Effector CD4-positive, alpha-beta T cell (primary cell): ENCODE measurements at places on chromosomes 2 and 18.

- DNase-seq = no peak
Observed at GRCh38 chr2:11281186-11281585, 63.2 kb downstream of the ROCK2 start.

DNA sequence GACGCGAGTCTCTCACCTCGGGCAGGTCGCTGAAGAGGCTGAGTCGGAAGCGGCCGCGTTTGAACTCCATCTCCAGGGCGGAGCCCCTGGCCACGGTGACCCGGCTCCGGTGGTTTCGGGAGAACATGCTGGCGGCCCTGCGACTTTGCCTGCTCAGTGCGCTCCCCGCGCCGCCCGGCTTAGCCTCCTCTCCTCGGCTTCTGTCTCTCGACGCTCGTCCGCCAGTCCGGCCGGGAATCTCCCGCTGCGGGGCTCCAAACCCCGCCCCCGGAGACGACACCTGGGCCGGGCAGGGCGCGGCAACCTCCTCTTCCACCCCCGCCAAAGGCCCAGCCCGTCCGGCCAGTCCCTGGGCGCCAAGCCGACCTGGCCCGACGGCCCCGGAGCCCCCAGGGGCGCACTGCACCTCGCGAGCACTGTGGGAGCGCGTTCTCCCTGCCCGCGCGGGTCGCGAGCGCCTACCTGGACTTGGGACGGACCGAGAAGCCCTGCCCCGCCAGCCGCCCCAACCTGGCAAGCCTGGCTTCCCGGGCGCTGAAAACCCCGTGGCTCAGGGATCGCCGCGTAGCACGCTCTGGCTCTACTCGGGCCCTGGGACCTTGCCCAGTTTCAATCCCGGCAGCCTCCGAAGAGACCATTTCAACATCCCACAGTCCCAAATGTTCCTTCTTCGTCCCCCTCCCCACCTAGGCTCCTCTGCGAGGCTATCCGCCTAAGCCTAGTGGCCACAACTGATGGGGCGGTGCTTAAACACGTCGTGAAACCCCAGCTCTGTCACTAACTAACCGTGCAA is at the start of gene RTKN:
Gene RTKN (minus strand): TSS at position 248 of the 793 bp plus-strand sequence. CDS start 121 bp downstream, at position 127.
- no peak for DNase-seq

- no peak for DNase-seq
Observed at GRCh38 chr2:239310401-239311061, 90.3 kb downstream of the HDAC4 start.

DNA sequence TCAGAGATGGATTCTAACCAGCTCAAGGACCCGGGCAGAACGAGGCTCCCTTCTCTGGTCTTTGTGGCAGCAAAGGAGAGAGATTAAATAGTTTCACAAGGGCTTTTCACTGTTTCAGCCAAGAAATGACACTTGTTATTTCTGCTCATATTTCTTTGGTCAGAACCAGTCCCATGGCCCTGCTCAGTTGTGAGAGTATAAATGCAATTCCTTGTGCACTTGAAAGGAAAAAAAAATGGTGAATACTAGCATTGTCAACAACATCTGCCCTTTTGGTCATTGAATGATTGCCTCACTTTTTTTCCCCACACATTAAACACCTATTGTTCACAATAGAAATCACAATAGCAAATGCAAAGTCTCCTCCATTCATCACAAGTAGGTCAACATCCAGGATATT is 104.4 kb downstream of the RDH14 start:
- DNase-seq = no peak

- no peak for DNase-seq
Observed at GRCh38 chr2:58039170-58039611, 7.4 kb upstream of the VRK2 start.

- DNase-seq = no peak
Observed at GRCh38 chr2:36415381-36416022, 59.9 kb downstream of the CRIM1 start.

- DNase-seq = no peak
Observed at GRCh38 chr2:198314559-198315153, 510.3 kb downstream of the PLCL1 start.

DNA sequence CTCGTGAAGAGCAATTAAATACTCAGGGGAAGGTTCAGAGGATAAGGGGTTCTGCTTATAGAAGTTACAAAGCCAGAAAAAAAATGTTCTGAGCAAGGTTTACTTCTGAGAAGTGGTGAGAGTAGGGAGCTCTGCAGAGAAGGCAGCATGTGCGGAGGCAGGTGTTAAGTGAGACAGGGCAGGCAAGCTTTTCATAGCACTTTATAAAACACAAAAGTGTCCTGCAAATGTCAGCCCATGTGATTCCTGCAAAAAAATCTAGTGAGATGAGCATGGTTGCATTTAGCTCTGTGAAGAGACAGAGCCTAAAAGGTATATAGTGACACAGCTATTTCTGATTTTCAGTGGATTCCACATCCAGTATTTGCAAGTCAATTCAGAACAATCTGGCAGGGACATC is 223.8 kb upstream of the SYT4 start:
- no peak for DNase-seq

DNA sequence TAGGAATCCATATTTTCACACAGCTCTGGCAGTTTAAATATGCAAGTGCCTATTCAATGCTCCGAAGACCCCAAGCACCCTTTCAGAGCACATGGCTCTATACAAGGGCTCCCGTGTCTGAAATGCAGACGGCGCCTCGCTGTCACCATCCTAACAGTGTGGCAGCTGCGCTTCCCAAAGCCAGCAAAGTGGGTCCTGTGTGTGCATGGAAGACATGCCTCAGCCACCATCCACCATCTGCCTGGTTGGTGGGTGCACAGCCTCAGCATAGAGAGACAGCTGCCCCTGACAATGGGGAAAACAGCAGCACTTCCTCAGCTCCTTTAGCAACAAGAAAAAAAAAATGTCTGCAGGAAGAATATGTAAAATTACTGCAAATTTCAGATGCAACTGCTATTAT is 218.1 kb downstream of the SP3 start:
- DNase-seq = no peak

- DNase-seq = no peak
Observed at GRCh38 chr2:177983183-177983788, 89.3 kb downstream of the PDE11A start.

DNA sequence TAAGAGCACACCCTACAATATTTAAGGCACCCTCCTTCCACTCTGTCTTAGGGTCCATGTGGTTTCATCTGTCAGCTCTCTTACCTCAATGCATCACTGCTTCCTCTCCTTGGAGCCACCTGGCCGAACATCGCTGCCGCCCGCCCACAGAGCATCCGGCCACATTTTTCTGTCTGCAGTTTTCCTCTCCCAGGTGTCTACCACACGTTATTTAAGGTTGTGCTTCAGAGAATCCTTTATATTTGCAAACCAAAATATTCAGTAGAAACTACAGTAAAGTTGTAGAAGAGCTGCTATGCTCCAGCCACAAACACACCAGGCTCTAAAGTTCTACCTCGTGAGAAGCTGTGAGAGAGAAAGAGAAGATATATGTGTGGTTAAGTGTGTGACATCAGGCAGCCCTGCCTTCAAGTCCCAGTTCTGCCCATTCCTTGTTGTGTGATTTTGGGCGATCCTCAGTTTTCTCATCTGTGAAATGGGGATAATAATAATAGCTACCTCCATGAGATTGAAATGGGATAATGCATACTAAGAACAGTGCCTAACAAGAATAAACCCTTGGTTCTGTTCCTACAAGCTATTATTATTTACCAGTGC is 4.9 kb upstream of the STK17B start:
- peak; percentile 79 for DNase-seq

DNA sequence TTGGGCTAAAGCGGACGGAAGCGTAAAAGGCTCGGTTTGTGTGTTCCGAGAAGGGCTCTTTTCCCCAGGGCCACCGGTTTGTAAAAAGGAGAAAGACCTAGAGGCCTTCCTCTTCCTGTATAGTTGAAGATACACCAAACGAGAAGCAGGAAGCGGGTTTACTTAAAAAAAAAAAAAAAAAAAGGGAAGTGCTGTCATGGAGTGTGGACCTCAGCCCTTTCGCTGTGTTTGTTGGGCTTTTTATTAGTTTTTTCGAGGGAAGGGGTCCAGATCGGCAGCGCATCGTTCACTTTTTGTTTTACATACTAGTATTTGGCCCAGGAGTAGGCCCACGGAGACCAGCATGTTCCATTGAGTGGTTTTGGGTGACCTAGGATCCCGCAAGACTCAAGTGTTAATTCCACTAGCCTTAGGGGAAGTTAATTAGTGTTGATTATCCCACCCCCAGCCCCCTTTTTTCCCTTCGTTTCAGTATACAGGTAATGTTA is 676 bp downstream of the ACTR2 start:
- DNase-seq = no peak

DNA sequence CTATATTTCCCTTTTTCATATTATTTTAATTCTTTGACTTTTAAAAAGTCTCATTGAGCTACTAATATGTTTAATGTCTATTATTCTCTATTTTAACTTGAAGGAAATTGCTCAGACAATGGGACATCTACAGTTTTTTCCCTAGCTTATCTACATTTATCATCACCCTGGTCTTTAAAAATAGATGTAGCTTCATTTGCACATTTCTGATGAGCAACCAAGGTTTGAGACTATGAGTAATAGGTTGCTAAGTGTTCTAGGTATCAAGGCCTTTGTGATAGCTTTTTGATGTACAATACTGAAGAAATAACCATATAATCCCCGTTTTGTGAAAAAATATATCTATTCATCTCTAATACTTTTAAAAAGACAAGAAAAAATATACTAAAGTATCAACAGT is 47.0 kb downstream of the STAT4 start:
- no peak for DNase-seq

DNA sequence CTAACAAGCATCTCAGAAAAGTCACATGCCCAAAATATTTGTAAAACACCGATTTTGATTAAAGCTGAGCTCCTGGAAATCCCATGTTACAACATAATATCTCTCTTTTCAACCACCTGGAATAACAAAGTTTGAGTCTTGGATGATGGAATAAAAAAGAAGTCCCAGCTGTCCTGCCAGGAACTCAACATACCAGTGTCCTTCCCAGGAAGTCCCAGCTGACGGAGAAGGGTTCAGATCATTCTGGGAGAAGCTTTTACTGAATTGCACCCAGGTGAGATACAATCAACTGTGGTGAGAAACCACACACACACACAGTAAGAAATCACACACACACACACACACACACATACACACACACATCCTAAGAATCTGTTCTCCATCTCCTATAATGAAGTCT is 413.1 kb upstream of the PKDCC start:
- no peak for DNase-seq

GRCh38 chr18:8241731-8242130 is 367.5 kb upstream of the RAB12 start:
- no peak for DNase-seq

GRCh38 chr2:169925968-169926367 is 98.7 kb downstream of the UBR3 start:
- DNase-seq = no peak

- no peak for DNase-seq
Observed at GRCh38 chr2:201854841-201855240, 48.5 kb downstream of the CDK15 start.

DNA sequence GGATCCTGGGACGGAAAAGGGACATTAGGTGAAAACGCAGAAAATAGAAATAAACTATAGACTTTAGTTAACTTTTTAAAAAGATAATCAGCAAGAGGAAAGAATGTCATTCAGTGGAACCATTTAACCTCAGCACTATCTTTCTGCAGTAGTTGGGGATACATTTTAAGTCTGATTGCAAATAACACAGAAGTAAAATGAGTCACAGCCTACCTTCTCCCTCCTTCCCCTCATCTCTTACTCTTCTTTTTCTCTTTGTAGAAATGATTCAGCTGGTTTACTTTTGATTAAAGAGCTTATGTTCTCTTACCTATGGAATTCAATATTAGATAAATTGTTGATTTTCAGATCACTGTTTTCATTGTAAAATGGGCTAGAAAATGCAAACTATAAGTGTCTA is 171.2 kb downstream of the FAM210A start:
- DNase-seq = no peak

GRCh38 chr2:197278799-197279763 is 31.5 kb downstream of the ANKRD44 start:
- no peak for DNase-seq

GRCh38 chr2:118091631-118092030 is 3.4 kb downstream of the INSIG2 start:
- no peak for DNase-seq

- DNase-seq = peak; percentile 14
Observed at GRCh38 chr2:28750316-28751251, 1.0 kb upstream of the PPP1CB start.

DNA sequence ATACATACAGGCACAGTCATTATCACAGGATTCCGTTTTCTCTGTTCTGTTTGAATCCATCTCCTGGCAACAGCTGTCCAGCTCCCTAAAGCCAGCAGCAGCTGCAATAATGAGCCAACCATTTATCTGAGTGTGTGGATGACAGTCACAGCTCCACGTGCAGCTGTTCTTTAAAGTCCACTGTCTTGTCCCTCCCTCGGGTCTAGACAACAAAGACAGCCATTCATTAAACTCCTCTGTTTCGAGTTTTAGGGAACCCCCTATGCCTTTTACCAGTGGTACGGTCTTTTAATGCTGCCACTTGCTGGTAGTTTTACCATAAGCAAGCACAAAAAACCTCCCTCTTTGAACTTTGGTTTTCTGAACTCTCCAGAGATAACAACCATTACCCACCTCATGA is 16.0 kb upstream of the MSGN1 start:
- no peak for DNase-seq

DNA sequence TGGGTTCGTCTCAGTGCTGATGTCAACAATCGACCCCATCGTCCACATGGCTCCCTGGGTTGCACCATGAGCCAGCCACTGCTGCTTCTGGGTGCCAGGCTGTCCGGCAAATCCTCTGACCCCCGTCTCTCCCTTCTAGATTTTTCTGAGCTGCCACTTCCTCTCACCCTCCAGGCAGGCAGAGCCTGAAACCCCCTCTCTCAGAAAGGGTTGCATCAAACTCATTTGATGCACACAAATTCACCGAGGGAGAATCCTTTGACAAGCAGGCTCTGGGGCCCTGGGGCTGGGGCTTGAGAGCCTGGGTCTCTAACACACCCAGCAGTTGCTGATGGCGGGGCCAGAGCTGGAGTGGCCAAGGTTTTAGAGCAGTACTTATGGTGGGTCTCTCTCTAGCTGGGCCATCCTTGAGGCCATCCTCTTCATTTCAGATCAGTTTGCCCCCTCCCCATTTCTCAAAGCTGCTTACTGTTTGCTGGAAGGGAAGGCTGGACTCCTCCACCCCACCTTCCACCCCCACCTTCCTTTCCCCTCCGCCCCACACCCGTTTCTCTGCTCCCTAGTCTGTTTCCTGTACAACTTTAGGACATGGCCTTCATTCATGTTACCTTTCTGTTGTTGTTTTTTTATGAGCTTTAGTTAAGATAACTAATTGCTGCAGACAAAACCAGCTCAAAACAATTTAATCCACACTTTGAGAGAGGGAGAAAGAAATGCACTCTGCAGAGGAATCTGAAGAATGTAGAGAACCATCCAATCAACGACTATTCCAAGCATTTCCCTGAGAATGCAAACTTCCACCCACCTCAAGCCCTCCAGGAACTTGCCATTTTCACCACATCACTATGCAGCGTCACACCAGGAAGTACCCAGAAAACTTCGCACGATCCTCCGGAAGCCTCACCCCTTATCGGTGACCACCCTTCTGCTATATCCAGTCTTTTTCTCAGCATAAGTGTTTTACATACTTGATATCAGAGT is 69.5 kb downstream of the ARL4C start:
- no peak for DNase-seq
